ENCODE measurements at places on chromosomes 1 and 21.

DNA sequence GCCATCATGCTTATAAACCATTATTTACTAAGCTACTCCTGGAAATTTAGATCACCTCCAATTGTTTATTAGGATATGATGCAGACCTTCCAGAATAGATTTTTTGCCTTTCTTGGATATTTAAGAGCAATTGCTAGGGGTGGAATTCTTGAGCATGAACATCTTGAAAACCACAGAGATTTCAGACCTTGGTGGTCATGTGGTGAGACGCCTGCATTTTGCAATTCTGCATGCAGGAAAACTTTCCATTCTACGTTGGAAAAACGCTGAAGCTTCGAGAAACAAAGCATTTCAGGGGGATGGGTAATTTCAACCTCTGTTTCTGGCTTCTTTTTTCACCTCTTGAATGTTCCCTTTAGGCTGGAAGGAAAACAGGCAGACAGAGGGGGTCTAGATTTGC is 596.3 kb downstream of the KIF26B start:
- DNase-seq = no peak

DNA sequence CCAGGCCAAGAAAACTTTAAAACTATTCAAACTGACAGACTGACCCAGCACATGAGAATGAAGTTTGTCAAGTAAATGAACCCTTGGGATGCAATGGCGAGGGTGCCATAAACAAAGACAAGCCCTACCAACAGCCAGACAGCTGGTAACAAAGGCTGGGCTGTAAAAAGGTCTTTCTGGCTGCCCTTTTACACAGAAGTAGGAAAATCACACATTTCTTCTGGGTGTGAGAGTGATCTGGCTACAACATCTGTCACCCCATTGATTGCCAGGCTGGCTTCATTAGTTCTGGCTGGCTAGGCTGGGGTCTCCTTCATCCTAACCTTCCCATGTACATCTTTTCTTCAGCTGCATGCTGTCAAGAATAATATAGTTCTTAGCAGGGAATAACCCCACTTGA is 83.6 kb upstream of the FOXD3 start:
- no peak for DNase-seq

- no peak for DNase-seq
These were observed 17.6 kb downstream of the MAPKAPK2 start for GRCh38 chr1:206702260-206702659.

DNA sequence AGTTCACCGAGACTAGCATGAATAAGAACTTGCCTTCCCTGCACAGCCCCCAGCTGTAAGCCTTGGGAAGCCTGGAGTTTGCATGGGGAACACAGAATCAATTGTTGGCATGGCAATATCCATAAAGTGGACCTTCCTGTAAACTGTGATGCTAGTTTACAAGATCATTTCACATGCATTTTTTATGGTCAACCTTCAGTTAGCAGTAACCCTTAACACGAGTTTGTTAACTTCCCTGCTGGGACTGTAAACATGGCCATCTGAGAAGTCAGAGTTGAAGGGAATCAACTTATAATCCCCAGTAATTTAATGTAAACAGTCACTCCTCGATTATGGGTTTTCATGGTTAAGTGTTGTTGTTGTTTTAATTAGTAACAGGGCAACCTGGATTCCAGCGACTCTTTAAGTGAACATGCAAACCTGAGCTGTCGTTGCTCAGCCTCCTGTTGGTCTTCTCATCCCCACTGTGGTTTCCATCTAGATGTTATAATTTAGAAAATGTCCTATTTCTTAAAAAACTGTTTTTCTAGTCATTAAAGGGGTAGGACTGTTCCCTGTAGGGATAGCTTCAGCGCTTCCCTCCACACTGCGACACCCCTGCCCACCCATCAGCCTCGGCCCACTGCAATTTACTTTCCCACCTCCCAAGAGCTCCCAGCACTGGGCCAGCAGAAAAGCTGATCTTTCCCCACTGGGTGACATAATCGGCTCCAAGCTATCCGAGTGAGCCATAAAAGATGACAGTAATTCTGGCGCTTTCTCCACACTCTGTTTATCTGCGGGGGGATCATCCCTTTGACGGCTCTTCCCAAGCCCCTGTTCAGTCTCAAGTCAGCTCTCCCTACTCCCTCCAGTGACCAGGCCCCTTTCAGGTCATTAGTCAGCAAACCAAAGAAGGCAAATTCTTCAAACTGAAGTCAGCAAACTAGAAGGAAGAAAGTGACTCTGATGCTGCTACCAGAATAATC is 107.6 kb upstream of the IPO9 start:
- DNase-seq = no peak

DNA sequence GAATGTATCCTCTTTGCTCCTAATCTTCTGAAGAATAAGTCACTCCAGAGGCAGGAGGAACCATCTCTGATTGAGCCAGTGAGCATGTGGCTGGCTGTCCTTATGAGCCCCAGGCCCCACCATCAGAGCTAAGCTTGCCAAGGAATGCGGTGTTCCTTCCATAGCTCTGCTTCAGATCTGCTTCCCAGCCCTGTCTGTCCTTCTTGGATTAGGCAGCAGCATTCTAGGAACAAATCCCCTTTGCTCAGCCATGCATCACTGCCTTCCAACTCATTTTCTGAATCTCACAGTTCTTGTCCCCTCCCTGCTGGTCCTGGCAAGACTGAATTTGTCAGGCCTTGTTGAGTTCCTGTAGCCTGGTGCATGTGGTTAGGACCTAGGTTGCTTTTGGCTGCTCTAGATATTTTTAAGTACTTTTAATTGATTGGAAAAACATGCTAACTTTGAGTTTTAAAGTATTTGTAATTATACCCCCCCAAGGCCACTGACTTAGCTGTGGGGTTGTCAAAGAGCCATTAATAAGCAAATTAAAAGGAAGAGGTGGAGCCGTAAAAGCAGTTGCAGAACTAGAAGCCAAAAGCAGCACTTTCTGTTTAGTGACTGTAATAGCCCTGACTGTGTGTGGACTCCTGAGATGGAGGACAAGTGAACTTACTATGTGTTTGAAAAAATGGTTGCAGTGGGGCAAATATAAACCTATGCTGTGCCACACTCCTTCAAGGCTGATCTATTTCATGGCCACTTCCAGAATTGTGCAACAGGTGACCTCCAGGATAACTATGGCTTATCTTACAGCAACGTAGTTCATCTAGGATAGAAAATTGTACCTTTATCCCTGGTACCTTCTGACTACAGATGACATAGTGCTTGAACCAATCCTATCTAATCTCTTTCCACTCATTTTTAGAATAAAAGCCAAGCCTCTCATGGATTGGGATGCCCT is 61.3 kb upstream of the BACH1 start:
- DNase-seq = no peak

GRCh38 chr1:47738560-47739182 is 258.5 kb downstream of the TRABD2B start:
- no peak for DNase-seq

- no peak for DNase-seq
These were observed 41.8 kb downstream of the ETS2 start for GRCh38 chr21:38847556-38847955.
